Osteoblast (primary cell): ENCODE measurements at places on chromosomes 2 and 18. TPM values are rescaled to one million over a fixed set of nuclear protein-coding genes. Genes with fewer than 3 reads are reported as not detected.

Gene COL4A3
- total RNA-seq: not detected in 2 replicates

Gene GNAL
- 0.59 and 0.72 TPM in 2 replicates for total RNA-seq

Gene CXCR1
- not detected in 2 replicates for total RNA-seq

Gene TCF7L1
- total RNA-seq: 2.5 and 2.7 TPM in 2 replicates

Gene SERPINB12
- not detected in 2 replicates for total RNA-seq

Gene TPO
- total RNA-seq: not detected in 2 replicates

Gene CD8B2
- not detected in 2 replicates for total RNA-seq

Gene ZNF532
- 49.6 and 51.6 TPM in 2 replicates for total RNA-seq

GRCh38 chr2:68917034-68917718, 35.5 kb downstream of the GKN2 start:
- no peak for DNase-seq

GRCh38 chr2:66852953-66853352, 418.0 kb downstream of the MEIS1 start:
- no peak for DNase-seq

- no peak for DNase-seq
These were observed 47.0 kb downstream of the COL4A4 start for GRCh38 chr2:227117027-227117426.

DNA sequence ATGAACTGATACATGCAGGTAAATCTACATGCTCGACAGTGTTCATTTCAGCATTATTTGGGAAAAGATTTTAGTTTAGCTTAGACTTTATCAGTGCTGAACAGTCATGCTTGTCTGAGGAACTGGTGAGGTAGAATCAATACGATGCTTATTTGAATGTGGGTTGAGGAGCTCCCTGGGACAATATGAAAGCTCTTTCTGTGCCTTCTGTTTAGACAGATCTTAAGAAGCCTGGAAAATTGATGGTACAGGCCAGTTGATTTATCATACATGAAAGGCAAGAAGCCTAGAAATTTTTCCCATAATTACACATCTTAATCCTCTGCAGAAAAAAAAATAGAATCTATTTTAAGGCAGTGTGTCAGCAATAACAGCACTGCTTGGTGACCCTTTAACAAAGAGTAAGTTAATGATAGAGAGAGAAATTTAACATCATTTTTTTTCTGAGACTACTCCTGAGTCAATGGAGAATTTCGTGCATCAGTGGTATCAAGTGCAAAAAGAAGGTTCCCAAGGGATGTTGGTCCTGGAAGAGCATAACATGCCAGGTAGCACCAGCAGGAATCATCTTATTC, 252.2 kb upstream of the CDH20 start:
- DNase-seq: no peak

- DNase-seq: no peak
These were observed 32.5 kb downstream of the TET3 start for GRCh38 chr2:74017223-74017622.

GRCh38 chr2:196853301-196854087, 44.3 kb upstream of the C2orf66 start:
- no peak for DNase-seq

- no peak for DNase-seq
These were observed 1393.8 kb downstream of the LRP1B start for GRCh38 chr2:140737006-140737405.

DNA sequence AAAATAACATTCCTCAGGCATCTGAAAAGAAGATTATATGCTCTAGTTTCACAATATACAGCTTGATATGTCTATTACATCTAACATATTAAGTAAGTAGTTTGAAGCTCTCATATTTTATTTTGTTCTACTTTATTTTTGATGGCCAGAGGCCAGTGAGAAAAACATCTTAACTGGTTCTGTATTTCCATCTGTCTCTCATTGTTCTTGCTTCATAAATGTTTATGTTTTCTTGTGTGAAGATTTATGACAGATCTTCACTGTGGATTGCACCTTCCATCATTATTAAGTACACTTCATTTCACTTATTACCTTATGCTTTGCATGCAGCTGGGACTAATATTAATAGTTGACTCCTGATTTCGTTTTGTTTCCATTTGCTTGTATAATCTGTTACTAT, 511.2 kb downstream of the TSN start:
- no peak for DNase-seq

- DNase-seq: no peak
These were observed 250.9 kb downstream of the DSEL start for GRCh38 chr18:67265464-67266245.

DNA sequence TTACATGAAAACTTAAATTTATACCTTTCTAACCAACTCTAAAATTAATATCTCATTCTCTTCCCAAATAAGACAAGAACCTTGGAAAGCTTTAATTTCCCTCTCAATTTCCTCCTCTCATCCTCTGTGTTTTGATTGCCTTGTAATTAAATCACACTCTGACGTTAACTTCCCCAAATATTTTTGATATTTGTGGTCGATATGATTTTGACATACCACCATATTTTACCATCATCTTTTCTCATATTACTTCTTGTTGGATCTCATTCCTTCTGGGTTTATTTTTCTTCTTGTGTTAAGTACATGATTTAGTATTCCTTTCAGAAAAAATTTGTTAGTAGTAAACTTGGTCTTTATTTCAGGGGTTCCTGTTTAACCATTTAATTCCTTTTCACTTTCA, 69.6 kb downstream of the RDH14 start:
- DNase-seq: no peak

- no peak for DNase-seq
These were observed 47.1 kb downstream of the SPTBN1 start for GRCh38 chr2:54503192-54503591.

GRCh38 chr2:218996937-218997336, 3.7 kb upstream of the CRYBA2 start:
- peak; percentile 83 for DNase-seq

DNA sequence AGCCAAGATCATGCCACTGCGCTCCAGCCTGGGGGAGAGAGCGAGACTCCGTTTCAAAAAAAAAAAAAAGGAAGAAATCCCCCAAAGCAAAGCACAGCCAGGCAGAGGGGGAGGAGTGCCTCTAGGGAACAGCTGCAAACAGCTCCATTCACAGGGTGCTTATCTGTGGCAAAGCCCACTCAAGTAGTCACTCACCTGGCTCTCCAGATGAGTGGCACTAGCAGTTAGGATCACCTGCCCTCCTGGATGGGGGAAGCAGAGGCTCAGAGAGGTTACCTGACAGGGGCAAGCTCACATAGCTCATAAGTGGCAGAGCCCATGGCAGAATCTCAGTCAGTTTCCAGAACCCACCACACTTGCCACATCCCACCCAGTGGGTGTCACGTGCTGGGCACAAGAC, 30.3 kb downstream of the TFCP2L1 start:
- no peak for DNase-seq

DNA sequence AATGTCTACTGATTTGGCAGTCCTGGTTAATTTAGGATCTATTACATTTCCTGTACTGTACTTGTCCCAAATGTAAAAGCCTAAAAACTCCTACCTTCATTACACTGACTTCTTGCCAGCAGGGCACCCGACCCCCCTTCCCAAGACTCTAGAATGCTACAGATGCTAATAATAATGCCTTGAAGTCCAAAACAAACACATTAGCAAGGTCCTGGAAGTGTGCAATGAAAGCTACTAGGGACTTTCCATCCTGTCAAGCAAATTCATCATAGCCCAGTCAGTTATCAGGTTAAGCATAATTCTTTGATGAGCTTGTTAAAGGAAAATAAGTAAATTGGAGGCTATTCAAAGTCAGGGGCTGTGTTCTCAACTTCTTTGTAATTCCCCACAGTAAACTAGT, 115.3 kb upstream of the RBBP8 start:
- DNase-seq: no peak

GRCh38 chr2:75728614-75729419, 18.1 kb upstream of the GCFC2 start:
- DNase-seq: no peak

DNA sequence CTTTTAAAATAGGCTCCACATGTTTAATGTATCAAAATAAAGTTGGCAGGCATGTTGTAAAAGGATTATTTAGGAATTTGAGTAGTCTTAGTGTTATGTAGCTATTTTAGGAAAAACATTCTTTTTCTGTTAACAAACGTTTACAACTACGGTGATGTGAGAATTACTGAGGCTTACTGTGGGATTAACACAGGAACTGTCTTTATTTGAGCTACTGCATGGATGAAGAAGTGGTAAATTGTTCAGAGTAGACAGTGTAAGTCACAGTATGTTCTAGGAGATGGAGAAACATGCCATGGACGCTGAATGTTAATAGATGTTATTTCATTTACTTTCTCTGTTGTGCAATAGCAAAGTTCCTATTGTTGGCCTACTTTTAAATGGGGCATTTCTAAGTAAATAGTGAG, 1.6 kb downstream of the PPM1B start:
- no peak for DNase-seq
